ENCODE measurements at places on chromosomes 3 and 15.

DNA sequence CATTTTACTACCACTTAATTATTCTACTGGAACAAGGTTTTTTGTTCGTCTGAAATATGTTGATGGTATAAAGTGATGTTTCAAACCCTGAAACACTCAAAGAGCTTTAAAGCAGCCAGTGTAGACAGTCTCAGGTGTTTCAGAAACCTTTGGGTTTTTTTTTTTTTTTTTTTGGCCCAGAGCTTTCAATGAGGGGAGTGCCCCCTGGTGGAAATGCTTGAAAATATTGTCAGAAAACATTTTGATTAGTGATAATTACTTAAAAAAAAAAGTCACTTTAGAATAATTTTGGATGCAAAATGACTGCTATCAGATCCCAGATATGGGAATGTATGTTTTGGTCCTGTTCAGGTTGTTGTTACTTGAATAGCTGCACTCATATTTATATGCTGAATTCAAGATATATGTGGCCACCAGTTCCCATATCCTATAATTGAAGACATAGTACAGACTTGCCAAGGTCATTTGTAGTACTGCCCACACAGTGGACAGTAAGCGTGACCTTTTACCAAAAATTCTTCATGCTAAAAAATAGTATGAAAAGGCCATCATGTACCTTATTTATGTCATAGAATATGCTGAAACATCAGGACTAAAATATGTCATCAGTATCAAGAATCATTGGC is 35.9 kb downstream of the SATB1 start:
- peak; percentile 9 for DNase-seq

- DNase-seq: no peak
Measured at GRCh38 chr3:59234884-59235633, 185.2 kb upstream of the CFAP20DC start.

GRCh38 chr3:52983828-52984227 is 62.0 kb downstream of the SFMBT1 start:
- DNase-seq: no peak

DNA sequence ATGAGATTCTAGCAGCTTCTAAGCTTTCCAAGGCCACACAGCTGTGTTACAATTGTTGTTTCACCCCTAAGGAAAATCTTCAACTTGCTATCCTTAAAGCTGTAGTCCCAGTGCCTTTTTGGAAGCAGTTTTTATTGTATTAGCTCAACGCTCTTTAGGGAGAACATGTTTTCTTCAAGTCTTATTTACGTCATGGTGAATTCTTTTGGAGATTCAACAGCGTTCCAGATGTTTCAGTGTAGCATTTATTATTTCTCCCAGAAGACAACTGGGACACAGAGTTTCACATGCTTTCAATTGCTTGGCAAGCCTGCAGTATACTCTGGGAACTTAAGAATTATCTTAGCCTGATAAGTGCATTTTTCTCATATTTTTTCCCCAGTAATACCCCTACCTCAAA is 888.3 kb downstream of the PLOD2 start:
- no peak for DNase-seq

DNA sequence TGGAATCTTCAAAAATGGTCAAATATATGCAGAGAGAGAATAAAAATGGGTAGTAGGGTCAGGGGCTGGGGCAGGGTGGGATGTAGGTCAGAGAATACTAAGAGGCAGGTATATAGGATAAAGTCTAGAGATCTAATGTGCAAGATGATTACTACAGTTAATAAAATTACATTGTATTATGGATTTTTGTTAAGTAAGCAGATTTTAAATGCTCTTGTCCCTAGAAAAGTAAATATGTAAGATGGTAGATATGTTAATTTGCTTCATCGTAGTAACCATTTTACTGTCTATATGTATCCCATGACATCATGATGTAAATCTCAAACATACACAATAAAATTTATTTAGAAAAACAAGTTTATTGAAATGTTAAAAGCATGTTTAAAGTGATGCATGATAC is 1051.4 kb downstream of the AGBL1 start:
- no peak for DNase-seq

DNA sequence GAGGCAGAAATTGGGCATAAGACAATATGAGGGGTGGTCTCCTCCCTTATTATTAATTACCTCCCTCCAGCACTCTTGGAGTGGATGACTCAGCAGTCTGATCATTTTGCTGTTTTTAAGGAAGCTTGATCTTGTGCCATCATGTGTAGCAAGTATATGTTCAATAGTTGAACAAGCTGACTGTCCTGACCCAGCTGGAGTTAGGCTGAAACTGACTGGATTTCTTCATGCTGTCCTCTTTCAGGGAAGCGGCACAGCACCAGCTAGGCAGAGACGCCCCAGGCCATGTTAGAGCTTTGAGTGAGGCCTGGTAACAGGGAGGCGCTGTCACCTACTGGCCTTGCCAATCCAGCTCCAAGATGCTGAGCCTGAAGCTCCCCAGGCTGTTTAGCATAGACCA is 54.4 kb upstream of the KIF23 start:
- no peak for DNase-seq

- DNase-seq: no peak
Measured at GRCh38 chr3:11385326-11385725, 113.1 kb downstream of the ATG7 start.

- DNase-seq: no peak
Measured at GRCh38 chr15:85780225-85780985, 14.3 kb downstream of the KLHL25 start.

DNA sequence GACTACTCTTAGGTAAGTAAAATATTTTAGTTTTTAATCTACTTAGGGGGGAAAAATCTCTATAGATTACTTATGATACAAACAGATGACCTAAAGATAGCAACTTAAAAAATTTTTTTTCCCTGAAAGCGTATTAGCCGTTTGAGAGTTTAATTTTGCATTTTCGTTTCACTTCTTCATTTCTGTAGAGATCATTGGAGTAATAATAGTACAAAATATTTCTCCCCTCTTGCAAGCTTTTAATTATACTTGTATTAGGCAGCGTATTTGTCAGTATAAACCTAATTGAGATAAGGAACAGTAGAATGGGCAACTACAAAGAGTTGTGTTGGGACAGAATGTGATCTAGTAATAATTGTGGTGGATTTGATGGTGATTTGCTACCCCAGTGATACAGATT is 10.3 kb downstream of the SKIL start:
- no peak for DNase-seq

DNA sequence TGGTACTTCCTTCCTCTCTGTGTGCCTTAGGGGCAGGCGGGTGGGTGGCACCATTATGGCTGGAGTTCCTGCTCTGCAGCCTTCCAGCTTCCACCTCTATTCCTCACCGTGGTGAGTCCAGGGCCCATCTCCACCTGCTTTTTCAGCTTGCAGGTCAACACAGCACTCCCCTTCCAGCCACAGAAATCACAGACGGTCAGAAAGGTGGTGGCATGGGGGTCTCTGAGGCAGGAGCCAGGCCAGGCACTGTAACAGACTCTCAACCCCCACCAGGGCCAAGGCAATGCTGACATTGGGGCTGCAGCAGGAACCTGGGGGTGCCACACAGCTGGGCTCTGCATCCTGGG is 16.6 kb downstream of the KLF15 start:
- DNase-seq: no peak

GRCh38 chr3:157087780-157088600 is 72.0 kb downstream of the CCNL1 start:
- no peak for DNase-seq

DNA sequence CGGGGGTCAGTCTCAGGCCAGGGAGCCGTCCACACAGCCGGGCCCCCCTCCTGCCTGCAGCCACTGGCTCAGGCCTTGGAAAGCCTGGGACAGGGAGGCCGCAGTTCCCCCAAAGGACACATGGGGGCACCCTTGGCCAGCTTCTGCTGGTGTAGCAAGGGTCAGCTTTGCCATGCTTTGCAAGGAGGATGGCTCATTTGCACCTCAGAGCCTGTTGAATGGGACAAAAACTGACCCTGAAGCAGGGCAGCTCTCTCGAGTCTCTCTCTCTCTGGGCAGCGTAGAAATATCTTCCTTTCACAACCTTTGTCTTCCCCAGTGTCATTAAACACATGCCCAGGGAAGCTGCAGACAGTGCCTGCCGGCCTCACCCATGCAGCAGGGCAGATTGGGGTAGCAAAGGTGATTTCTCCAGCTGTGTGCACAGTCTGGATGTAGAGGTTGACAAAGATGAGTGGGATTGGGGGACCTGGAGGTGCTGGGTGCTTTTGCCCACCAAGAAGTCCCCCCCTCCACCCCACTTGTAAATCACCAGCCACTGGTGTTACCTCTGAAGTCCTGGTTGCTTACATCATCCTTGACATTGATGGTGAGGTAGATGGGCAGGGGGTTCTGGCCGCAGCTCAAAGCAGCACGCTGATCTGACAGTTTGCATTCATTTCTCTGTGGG is 17.4 kb upstream of the EHD4 start:
- peak; percentile 50 for DNase-seq

GRCh38 chr3:105157766-105158085 is 209.0 kb upstream of the ALCAM start:
- DNase-seq: no peak

DNA sequence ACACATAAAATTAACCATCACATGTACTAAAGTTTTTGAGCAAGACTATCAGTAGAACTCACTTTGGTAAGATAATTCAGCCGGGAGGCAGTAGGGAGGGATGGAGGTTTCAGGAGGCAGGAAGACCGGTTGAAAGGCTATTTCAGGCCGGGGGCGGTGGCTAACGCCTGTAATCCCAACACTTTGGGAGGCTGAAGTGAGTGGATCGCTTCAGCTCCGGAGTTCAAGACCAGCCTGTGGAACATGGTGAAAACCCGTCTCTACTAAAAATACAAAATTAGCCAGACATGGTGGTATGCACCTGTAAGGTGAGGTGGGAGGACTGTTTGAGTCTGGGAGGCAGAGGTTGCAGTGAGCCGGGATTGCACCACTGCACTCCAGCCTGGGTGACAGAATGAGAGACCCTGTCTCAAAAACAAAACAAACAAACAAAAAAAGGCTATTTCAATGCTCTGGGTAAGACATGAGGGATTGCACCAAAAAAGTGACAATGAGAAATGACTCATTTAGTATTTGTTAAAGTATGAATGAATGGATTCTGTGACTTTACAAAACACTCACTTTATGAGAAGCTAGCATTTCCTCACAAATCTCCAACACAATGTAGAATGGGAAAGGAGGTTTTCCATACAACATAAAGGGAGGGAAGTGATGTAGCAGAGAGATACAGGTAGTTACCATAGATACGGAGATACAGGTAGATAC is 43.9 kb downstream of the SH3BP5 start:
- DNase-seq: no peak

DNA sequence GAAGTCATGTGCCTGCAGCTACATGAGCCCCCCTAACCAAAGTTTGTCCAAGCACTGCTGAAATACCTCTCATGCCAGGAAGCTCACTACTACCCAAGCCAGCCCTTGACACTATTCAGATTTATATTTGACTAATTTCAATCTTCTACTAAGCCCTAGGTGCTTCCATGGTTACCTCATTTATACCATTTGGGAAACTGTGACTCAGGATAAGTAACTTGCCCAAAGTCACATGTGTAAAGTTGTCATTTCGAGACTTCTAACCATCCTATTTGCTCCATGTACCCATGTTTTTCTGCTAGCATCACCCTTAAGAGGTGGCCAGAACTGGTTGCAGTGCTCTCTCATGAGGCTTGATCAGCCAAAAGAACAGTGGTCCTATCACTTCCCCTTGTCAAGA is 20.7 kb upstream of the TIMP4 start:
- DNase-seq: no peak

DNA sequence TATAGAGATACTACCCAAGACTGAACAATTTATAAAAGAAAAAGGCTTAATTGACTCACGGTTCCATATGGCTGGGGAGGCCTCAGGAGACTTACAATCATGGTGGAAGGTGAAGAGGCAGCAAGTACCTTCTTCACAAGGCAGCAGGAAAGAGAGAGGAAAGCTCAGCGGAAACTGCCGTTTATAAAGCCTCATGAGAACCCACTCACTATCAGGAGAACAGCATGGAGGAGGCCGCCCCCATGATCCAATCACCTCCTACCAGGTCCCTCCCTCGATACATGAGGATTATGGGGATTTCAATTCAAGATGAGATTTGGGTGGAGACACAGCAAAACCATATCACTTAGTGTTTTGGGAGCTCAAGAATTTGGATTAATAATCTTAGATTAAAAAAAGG is 240.2 kb downstream of the UACA start:
- DNase-seq: no peak

GRCh38 chr3:123884203-123884831 is at the start of gene MYLK:
MYLK (minus strand) TSS chr3:123884332; CDS start chr3:123793841, 90,491 bp downstream.
- DNase-seq: peak; percentile 46

DNA sequence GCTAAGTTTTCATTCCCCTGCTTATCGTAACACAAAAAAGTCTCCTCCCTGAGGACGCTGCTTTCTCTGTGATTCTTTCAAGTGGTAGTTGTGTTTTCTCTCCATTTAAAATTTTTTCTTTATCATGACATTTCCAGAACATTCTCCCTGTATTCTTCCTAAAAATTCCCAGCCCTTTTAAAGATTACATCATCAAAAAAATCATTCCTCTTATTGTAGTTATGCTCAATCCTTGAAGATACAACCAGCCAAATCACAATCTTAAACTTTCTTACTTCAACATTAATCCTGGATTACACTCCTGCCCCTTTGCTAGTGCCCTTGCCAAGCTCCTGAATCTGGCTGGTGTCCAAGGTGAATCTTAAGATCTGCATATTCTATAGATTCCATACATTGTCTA is 163.7 kb upstream of the CBLB start:
- no peak for DNase-seq

GRCh38 chr3:39428745-39429201 is 22.3 kb downstream of the RPSA start:
- DNase-seq: no peak

GRCh38 chr15:35444557-35445204 is 101.3 kb downstream of the DPH6 start:
- no peak for DNase-seq

DNA sequence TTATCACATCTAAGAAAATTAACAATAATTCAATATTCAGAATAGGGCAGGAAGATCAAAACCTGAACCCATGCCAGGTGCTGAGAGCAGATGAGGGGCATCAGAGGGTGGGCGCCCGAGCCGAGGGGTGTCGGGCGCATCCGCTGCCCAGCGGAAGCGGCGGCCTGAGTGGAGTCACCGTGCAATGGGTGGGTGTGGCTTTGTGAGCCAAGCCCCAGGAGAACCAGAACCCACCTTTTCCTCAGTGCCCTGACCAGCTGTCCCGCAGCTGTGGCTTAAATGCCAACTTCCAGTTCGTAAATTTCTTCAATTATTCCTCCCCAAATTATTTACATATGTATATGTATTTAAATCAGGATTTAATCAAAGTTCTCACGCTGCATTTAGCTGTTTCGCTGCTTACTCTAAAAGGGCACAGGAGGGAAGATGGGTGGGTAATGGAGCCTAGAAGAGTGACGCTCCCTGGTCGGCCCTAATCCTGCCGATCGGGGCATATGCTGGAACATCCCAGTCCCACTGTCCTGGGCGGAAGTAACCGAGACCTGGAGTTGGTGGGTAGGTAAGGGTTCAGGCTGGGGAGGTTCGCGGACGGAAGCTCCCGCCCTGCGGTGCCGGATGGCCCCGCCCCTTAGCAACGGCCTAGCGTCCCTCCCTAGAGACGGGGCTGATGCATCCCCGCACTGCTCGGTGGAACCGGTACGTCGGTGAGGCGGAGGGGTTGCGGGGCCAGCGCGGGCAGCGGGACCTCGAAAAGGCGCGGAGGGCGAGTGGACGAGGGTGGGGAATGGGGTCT is 1.3 kb downstream of the DNAH1 start:
- no peak for DNase-seq

Measured in HS-27A (cell line).